ENCODE measurements at places on chromosomes 5 and 9.

GRCh38 chr9:34638138-34638445, 505 bp upstream of the SIGMAR1 start:
- no peak for DNase-seq

- no peak for DNase-seq
Measured at GRCh38 chr9:89668866-89669246, 64.0 kb downstream of the GADD45G start.

- DNase-seq: no peak
Measured at GRCh38 chr9:130023144-130023787, 19.7 kb downstream of the FNBP1 start.

DNA sequence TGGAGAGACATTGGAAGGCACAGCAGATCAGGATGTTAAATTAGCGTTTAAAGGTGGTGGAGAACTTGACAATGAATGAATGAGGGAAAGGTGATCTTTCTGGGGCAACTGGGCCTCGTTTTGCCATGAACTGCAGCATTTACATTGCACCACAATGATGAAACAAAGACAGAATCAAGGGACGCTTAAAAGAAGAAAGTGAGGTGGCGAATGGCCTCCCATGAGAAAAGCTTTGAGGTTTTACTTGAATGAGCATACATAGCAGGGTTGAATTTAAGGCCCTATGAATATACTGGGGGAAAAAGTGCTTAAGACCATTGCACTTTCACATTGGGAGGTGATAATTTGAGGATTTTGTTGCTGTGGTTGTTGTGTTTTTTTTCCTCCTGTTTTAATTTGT, 476.4 kb downstream of the ISL1 start:
- no peak for DNase-seq

DNA sequence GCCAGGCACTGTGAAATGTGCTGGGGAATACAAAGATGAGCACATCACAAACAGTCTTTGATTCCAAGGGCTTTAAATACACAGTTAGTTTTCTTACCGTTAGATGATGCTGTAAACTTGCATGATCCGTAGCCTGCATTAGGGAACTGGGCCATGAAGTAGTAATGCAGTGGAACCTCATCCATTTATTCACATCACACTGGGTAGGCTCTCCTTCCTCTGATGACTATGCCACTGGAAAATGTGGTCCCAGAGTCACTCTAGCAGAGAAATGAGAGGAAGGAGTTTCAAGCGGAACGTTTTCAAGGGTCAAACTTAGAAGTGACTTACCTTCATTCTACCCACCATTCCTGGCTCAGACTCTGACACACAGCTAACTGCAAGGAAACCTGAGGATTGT, 26.4 kb downstream of the ZFAND5 start:
- no peak for DNase-seq

- DNase-seq: no peak
Measured at GRCh38 chr5:139413153-139413552, 9.3 kb upstream of the SPATA24 start.

DNA sequence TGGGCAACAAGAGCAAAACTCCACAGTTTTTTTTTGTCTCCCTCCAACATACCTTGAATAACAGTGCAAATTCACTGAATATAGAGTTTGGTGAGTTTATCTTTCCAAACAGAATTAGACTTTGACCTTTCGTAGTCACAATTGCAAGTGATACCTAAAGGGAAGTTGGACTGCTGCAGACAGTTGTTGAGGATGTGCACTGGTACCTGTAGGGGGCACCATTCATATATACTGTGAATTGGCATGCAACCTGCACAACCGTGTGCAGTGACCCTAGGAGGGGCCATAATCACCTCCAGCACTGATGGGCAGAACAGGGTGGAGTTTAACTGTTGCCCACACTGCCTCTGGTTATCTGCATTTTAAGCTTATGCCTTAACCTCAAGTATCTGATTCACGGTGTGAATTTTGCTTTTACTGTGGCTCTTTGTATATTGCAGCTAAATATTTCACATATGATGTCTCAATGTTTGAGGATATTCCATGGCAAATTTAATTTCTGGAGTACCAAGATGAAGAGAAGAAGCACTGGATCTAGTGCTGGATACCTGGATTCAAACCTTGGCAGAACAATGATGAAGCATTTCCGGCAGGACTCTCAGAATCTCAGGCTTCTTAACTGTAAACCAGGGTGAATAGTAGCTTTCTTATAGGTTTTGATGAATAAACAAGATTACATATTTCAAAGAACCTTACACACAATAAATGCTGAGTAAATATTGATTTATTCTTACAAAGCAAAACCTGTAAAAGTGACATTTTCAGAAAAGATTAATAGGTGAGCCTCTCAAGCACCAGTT, 144.3 kb downstream of the ACTBL2 start:
- no peak for DNase-seq

GRCh38 chr9:1837453-1838084, 177.6 kb upstream of the SMARCA2 start:
- DNase-seq: peak; percentile 21

DNA sequence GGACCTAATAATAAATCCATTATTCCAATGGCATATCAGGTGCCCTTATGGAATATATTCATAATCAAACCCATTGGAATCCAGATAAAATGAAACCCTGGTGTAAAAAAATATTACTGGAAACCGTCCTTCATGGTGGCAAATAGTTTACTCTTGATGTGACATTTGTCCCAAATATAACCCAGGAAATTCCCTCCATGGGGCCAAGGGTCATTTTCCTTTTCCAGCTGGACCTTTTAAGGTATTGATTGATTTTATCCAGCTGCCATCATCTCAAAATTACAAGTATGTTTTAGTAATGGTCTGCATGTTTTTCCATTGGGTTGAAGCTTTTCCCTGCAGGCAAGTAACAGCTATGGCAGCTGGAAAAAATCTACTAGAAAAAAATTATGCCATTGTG, 8.4 kb upstream of the UGT3A1 start:
- no peak for DNase-seq

DNA sequence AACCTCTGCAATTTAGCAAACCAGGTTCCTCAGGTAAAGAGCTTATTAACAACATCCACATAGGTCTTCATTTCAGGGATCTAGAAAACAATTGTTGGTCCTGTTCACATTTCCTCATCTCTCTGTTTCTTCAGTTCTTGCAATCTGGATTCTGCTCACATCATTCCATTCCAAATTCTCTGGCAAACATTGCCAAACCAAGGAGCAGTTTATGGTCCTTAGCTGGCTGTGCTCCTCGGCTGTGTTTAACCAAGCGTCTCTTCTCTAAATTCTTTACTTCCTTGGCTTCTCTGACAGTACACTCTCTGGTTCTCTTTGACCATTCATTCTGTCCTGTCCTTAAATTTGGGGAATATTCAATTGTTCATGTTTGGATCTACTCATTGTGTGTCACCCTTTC, 65.8 kb upstream of the RANBP3L start:
- DNase-seq: peak; percentile 57

GRCh38 chr9:92954049-92954861, 6.9 kb downstream of the FGD3 start:
- DNase-seq: peak; percentile 38

DNA sequence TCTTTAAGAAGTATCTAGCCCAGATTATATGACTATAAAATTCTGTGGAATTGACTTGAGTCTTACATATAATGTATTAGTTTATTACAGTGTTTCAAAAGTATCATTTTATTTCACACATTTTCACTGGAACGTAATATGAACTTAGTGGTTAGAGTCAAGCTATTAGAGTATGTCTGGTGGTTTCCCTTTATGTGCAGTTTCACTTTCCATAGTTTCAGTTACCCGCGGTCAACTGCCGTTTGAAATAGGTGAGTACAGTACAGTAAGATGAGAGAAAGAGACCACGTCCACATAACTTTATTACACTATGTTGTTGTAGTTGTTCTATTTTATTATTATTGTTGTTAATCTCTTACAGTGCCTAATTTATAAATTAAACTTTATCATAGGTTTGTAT, 50.5 kb downstream of the COMMD10 start:
- no peak for DNase-seq

GRCh38 chr9:133268335-133269056, 6.5 kb downstream of the ABO start:
- no peak for DNase-seq

DNA sequence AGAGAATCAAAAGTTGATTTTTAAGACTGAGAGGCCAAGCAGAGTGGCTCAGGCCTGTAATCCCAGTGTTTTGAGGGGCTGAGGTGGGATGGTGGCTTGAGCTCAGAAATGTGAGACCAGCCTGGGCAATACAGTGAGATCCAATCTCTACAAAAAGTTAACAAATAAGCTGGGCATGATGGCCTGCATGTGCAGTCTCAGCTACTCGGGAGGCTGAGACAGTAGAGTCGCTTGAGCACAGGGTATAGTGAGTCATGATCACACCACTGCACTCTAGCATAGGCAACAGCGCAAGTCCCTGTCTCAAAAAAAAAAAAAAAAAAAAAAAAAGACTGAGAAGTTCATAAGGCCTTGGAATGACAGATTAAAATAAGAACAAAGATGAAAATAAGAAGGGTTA, 177.2 kb downstream of the TMEM232 start:
- DNase-seq: no peak

DNA sequence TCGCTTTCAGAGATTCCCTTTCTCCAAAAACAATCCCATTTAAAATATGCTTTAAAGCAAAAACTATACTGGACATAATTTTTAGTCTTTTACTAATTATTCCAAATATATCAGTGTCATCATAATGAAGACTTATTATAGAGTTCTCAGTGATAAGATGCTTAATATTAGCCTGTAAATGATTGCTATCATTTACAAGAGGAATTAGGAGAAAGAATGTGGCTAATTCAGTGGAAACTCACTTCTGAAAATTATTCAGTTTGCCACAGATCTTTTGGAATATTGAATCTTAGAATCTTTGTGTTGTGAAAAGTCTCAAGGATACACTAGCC, 24.7 kb upstream of the GLRX start:
- DNase-seq: no peak

- DNase-seq: no peak
Measured at GRCh38 chr5:3025392-3025791, 273.9 kb upstream of the IRX2 start.

DNA sequence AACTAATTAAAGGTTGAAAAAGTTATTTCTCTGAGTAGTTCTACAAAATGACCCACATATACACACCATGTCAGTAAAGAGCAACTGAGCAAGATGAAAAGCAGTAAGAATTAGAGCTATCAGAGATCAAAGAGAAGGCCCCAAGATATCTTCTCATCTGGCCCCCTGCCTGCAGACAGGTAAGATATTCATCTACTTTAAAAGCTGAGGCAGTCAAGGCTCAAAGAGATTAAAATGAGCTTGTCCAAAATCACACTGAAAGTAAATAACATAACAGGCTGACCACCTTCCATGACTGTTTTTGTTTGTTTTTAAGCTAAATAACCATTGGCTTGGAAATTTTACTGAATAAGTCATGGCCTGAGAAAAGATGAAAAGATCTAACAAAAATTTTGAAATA, 266.2 kb downstream of the FBXL17 start:
- no peak for DNase-seq

DNA sequence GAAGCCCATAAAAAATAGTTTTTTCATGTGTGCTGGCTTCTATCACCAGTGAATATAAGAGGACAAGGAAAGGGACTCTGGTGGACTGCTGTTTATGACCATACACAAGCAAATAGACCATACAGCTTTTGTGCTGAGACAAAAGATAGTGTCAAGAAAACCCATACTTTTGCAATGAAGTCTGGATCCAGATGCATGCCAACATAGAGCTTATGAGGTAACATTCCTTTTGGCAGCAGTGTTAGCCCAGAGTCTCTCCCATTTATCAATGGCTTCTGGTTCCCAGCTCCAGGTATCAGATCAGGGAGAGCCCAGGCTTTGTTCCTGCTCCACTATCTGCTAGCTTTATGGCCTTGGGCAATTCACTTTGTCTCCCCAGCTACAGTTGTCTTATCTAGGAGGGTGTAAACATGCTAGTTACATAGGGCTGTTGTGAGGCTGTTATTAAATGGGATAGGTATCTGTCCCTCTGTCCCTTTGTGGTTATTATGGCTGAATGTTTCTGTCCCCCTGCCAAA, 55.6 kb downstream of the CCDC192 start:
- no peak for DNase-seq
